Daoy (cell line): ENCODE measurements at places on chromosomes 2 and 18. TPM values are rescaled to one million over a fixed set of nuclear protein-coding genes. Genes with fewer than 3 reads are reported as not detected.

- DNase-seq: no peak
Observed at GRCh38 chr2:15616850-15617777, 25.4 kb downstream of the DDX1 start.

GRCh38 chr2:54534625-54535024, 78.5 kb downstream of the SPTBN1 start:
- no peak for DNase-seq

DNA sequence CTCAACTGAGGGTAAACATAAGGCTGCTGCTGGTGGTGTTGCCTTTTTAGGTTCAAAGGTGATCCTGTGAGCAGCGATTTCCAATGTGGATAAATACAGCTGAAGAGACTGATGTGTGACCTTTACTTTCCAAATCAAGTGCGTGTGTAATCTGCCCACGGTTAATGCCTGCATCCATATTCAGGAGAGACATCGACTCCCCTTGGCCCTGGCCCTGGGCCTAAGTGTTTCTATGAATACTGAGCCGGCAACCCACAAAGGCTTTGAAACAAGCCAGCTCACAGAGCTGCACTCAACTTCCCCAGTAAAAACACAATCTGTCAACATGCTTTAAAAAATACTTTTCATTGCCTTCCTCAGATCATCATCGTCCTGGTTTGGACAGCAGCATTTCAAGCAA, 1026.6 kb downstream of the TMEM182 start:
- peak; percentile 5 for DNase-seq

DNA sequence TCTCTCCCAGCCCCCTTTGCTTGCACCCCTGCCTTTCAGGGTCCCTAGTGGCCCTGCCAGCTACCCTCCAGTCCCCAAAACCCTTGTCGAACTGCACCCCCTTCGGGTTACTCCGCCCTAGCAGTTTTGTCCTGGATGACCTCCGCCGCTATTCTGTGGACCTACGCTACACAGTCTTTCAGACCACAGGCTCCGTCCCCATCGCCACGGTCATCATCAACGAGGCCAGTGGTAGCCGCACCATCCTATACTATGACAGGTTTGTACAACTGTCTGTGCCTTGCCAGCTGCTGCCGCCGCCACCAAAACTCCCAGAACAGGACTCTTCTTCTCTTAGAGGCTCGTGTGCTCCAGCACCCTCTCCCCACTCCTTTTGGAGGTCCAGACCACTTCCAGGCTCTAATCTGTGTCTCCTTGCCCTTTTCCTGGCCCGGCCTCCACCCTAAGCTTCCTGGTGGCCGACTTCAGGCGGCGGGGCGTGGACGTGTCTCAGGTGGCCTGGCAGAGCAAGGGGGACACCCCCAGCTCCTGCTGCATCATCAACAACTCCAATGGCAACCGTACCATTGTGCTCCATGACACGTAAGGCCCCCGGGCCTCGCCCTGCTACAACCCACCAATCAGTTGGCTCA, 7.9 kb downstream of the KHK start:
- no peak for DNase-seq

GRCh38 chr18:7000484-7001096, 117.0 kb downstream of the LAMA1 start:
- peak; percentile 3 for DNase-seq

Gene STEAP3
- 13.1 and 14.6 TPM in 2 replicates for total RNA-seq

Gene SPATS2L
- 64.1 and 66.2 TPM in 2 replicates for total RNA-seq

GRCh38 chr2:219475697-219476651, 22.7 kb upstream of the GMPPA start:
- DNase-seq: peak; percentile 71

DNA sequence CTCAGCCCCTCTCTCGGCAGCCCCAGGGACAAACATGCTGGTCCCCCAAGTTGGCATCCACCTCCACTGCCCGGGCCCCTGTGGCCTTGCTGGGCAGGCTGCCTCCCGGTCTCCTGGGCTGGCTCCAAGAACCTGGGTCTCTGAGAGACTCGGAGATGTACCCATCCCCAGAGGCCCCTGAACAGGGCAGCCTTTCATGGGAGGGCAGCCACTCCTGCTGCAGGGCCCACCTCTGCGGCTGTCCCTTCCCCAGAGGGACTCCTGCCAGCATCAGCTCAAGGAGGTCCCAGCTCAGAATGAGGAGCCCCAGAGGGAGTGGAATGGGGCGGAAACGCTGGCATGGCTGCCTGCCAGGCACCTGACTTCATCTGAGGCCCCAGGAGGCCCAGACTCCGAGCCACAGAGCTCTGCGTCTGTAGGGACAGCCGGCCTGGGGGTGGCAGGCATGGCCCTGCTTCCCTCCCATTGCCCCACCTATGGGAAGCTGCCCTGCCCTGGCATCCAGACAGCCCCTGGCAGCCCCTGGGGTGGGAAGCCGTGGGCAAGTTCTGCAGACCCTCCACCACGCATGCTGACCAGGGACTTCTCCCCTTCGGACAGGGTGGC, 857 bp upstream of the CROCC2 start:
- DNase-seq: no peak

GRCh38 chr18:29737620-29738019, 1304.9 kb downstream of the DSC3 start:
- DNase-seq: no peak

DNA sequence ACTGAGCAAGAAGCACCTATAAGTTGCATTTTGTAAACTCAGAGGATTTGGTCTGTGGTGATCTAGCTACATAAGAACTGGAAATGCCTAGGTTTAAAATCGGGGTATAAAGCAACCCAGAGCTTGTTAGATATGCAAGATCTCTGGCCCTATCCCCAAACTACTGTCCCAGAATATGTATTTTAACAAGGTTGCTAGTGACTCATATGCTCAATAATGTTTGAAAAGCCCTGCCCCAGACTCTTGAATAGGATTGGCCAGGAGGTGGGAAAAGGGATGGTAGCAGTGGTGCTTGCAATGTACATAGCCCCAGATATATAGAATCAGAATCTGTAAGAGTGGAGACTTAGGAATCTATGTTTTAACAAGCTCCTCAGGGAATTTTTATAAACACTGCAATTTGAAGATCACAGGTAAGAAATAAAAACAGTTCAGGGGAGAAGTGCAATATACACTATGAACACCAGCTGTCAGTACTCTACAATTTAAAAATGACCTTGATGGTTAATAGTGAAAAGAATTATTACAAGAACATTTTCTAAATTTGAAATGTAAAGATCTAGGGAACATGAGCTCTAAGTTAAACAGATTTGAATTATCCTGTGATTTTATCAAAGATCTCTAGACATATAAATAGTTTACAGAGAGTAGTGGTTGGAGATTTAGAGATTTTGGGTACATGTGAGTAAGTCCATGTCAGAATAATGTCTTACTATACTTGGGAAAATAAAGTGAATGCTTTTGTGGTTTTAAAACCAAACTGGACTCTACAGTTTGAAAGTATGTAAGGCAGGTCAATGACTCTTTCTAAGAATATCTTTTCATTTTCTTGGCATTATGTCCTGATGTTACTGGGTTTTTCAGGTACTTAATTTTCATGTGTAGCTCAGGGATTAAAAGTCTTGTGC, 7.7 kb upstream of the MMADHC start:
- DNase-seq: no peak

GRCh38 chr2:106057206-106057605, 136.9 kb downstream of the UXS1 start:
- DNase-seq: peak; percentile 54

GRCh38 chr2:145123606-145124005, 603.7 kb upstream of the ZEB2 start:
- peak; percentile 4 for DNase-seq

GRCh38 chr2:41314511-41315070, 733.2 kb upstream of the PKDCC start:
- DNase-seq: no peak

DNA sequence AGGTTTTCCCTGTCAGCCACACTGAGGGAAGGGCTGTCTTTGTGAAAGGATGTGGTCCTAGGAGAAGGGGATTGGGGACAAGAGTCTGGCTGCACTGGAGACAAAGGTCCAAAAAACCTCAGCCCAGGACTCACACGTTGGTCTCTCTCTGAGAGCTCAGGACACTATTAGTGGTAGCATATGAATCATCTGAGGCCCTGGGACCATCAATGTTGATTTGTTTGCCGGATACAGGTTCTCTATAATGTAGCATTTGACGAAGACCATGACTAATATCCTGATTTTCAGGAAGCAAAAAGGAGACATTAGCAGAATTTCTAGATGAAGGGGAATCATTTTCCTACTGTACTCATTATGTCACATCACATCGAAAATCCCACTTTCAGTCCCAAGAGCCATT, 22.2 kb upstream of the DNAH6 start:
- DNase-seq: peak; percentile 33

GRCh38 chr2:223758131-223758840, 79.1 kb downstream of the AP1S3 start:
- no peak for DNase-seq

DNA sequence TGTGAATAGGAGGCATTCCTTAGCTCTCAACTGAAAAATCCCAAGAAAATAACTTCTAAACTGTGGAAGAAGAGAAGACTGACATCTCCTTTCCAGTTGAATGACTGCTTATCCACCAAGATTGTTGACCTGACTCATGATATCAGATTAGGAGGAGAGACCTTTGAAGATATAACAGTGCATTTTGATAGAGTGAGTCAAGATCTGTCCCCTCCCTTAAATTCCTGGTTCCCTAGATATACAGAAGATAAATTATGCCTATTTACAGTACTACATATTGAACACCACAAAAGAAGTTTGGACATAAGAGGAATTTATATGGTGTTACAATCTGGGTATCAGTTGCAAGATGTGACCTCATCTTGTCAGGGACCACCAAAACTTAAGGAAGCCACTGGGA, 285.3 kb upstream of the ZSWIM2 start:
- no peak for DNase-seq
